ENCODE measurements at places on chromosomes 12 and 14.

GRCh38 chr14:88563845-88564244, 1.0 kb downstream of the ZC3H14 start:
- no peak for DNase-seq

GRCh38 chr12:56046027-56046780, 4.5 kb downstream of the RPS26 start:
- DNase-seq: no peak

DNA sequence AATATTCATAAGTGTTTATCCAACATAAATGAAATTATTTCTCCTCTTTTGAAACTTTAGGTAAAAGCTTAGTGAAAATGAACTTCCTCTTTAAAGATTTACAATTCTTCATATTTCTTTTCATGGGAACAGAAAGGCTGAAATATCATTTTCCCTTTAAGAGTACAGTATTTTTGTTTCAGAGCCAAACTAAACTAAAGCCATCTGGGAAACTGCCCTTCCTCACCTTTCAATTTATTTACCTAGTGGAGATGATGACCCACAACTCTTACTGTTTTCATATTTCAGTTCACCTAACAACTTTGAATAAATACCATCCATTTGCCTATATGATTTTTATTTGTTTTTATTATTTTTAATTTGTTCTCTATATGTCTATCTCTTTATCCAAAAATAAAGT, 105.4 kb downstream of the ALX1 start:
- DNase-seq: no peak

- DNase-seq: no peak
Observed at GRCh38 chr14:47585447-47585846, 90.0 kb downstream of the MDGA2 start.

DNA sequence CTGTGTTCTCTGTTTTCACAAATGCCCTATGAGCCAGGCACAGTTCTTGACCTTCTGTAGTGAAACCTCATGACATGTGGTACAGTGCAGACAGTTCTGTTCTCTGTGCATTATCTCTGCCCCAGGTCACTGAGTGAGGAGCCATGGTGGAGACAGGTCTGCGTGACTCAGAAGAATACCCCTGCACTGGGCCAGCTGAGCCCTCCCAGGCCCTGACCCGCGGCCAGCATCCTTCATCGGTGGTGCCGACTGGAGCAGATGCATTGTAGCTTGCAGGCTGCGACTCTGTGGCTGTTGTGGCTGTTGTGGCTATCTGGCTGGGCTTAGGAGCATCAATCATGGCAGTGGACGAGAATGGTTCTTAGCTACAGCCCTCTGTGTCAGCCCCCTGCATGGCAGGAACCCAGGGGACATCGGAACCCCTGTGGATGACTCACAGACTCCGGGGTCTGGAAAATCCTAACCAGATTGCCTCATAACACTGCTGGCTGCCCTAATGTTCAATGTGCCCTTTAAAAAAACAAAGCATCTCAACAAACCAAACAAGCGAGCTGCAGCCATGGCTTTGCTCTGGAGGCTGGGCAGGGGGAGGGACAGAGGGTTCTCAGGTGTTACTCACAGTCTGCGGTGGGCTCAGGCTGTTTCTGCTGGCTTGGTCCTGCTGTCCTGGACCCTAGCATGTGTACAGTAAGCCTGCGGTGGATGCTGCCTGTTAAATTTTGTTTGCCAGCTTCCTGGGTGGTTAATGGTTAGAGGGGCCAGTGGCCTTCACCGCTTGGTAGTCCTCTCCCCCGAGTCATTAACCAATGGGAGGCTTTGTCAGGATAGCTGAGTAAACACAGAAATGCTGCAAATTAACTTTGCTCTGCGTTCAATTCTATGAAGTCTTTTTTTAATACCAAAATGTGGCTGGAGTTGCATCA, at the start of gene SERPINA6:
Gene SERPINA6, minus strand, starts transcription at position 689 of the 923 bp plus-strand sequence. CDS start 8,688 bp downstream, outside the sequence.
- DNase-seq: no peak

- no peak for DNase-seq
Observed at GRCh38 chr14:64880221-64881121, 764 bp upstream of the SPTB start.

GRCh38 chr14:89214221-89214965, 202.6 kb downstream of the FOXN3 start:
- no peak for DNase-seq

All from CMK (cell line).